Kidney epithelial cell (primary cell): ENCODE measurements at places on chromosomes 12 and 14.
A peak's percentile ranks its signal among the peaks of the same experiment; 100 is the strongest.

- no peak for DNase-seq
Observed at GRCh38 chr14:28755884-28756268, 10.7 kb upstream of the FOXG1 start.

DNA sequence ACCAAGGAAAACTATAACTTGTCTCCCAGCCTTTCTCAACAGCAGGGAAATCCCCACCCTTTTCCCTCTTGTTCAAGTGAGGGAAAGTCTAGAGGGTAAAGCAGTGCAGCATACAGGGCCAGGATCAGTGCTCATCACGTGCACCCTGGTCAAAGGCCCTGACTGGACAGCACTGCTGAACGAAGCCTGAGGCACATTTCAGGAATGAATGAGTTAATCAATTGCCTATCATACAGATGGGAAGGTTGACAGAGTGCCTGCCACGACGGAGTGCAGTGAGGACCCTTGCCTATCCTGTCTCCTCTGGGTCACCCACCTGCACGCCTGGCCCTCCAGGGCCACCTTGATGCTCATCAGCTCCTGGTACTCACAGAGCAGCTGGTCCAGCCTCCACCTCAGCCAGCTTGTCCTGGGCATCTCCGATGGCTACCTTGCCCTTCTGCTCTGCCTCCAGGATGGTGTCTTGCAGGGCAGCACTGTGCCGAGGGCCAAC is 11.7 kb upstream of the KRT73 start:
- DNase-seq: no peak

- no peak for DNase-seq
Observed at GRCh38 chr12:94171595-94171930, 23.2 kb downstream of the PLXNC1 start.

- peak; percentile 88 for DNase-seq
Observed at GRCh38 chr12:116547955-116548501, 11.2 kb upstream of the MAP1LC3B2 start.
